Bladder microvascular endothelial cell (primary cell): ENCODE measurements at places on chromosomes 16 and 17. TPM values are rescaled to one million over a fixed set of nuclear protein-coding genes. Genes with fewer than 3 reads are reported as not detected.

The CSH2 gene
- not detected in 2 replicates for total RNA-seq

The C17orf100 gene
- 0.16 and 0.31 TPM in 2 replicates for total RNA-seq

The RPA1 gene
- total RNA-seq = 35.9 and 64.1 TPM in 2 replicates

The CCL16 gene
- total RNA-seq = 0.65 TPM in 1 of 2 replicates, not detected in the other

The TPSD1 gene
- total RNA-seq = not detected in 2 replicates

The EFNB3 gene
- 0.16 and 0.57 TPM in 2 replicates for total RNA-seq

The OGFOD1 gene
- total RNA-seq = 62.7 and 120 TPM in 2 replicates

The C17orf50 gene
- total RNA-seq = not detected in 2 replicates

The AGRP gene
- total RNA-seq = not detected in 2 replicates

The CD300E gene
- total RNA-seq = not detected in 2 replicates

The RRAD gene
- 1.1 and 2.1 TPM in 2 replicates for total RNA-seq

The SMIM5 gene
- not detected in 2 replicates for total RNA-seq

The C16orf74 gene
- total RNA-seq = 8.4 and 11.0 TPM in 2 replicates

The PRPSAP1 gene
- total RNA-seq = 60.5 and 129 TPM in 2 replicates

The ALDH3A1 gene
- total RNA-seq = 0.38 and 0.65 TPM in 2 replicates

The PPP1R27 gene
- not detected in 2 replicates for total RNA-seq

The MLST8 gene
- total RNA-seq = 10.5 and 12.0 TPM in 2 replicates

The GNG13 gene
- not detected in 2 replicates for total RNA-seq

The ZNF469 gene
- 0.32 and 0.82 TPM in 2 replicates for total RNA-seq

The IRX5 gene
- total RNA-seq = 0.16 and 0.63 TPM in 2 replicates

The CCR7 gene
- 0.06 and 0.16 TPM in 2 replicates for total RNA-seq

The TP53TG3C gene
- total RNA-seq = not detected in 2 replicates

The GNGT2 gene
- 0.50 and 1.3 TPM in 2 replicates for total RNA-seq

The WNT3 gene
- 0.97 and 1.1 TPM in 2 replicates for total RNA-seq

The ATAD5 gene
- 2.3 and 3.4 TPM in 2 replicates for total RNA-seq

The P2RX1 gene
- not detected in 2 replicates for total RNA-seq

The APOBR gene
- total RNA-seq = not detected in 2 replicates

The RNF227 gene
- 1.3 and 3.0 TPM in 2 replicates for total RNA-seq

The ITGB3 gene
- 44.5 and 44.7 TPM in 2 replicates for total RNA-seq

The KRTAP4-6 gene
- total RNA-seq = not detected in 2 replicates

The DLX3 gene
- total RNA-seq = not detected in 2 replicates

The TP53TG3D gene
- total RNA-seq = not detected in 2 replicates

The ALOXE3 gene
- total RNA-seq = not detected in 2 replicates

The PLA2G10 gene
- not detected in 2 replicates for total RNA-seq

The TMEM170A gene
- total RNA-seq = 29.1 and 47.1 TPM in 2 replicates

The PRSS22 gene
- not detected in 2 replicates for total RNA-seq

The TMEM88 gene
- 24.5 and 132 TPM in 2 replicates for total RNA-seq
